Cerebellar cortex (tissue), 1 donor: ENCODE measurements at places on chromosomes 5 and 9.

- DNase-seq: no peak
Measured at GRCh38 chr5:135450336-135450735, 1.8 kb downstream of the TIFAB start.

- no peak for DNase-seq
Measured at GRCh38 chr9:135226369-135227050, 139.0 kb downstream of the OLFM1 start.

DNA sequence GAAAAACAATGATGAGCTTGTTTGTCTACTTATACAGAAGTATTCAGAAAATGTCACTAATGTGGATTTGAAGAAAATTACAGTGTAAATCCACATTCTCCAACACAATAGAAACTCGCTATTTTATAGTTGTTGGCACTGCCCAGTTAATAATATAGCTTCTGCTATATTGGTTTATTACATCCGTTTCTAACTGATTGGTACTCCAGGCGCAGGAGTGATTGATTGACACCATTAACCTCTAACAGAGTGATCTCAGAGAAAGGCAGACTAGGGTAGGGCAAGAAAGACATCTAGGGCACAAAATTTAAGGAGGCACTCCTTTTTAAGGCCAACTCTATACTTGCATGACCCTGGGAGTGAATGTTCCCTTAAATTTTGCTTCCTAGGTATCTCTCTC lies 84.0 kb upstream of the MIER3 start:
- DNase-seq: no peak

GRCh38 chr9:20808002-20808401 lies 123.9 kb downstream of the FOCAD start:
- no peak for DNase-seq
